ENCODE measurements at places on chromosomes 12 and 14. TPM values are rescaled to one million over a fixed set of nuclear protein-coding genes. Genes with fewer than 3 reads are reported as not detected.

DEPDC4 gene
- 3.9 TPM for total RNA-seq

DNA sequence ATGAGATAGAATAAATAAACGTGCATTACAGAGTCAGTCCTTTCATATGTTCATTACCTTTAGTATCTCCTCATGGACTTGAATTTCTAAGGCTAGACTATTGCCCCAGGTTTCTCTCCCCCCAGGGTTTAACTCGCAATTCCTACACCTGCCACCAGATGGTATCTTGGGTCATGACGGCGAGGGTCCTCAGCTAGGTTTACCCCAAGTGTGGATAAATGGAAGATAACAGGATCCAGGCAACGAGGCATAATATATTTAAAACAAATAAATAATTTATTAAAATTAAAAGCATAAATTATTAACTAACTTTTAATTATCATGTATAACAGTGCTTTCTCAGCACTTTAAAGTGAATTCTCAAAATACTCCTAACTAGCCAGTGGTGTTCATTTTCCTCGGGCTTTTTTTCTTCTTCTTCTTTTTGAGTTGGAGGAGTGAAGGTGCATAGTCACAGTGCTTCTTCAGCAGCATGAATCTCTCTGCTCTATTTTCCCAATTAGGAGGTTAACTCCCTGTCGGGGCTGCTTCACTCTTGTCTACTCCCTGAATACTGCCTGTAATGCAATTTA, 243.5 kb upstream of the CAND1 start:
- peak; percentile 47 for DNase-seq

DNA sequence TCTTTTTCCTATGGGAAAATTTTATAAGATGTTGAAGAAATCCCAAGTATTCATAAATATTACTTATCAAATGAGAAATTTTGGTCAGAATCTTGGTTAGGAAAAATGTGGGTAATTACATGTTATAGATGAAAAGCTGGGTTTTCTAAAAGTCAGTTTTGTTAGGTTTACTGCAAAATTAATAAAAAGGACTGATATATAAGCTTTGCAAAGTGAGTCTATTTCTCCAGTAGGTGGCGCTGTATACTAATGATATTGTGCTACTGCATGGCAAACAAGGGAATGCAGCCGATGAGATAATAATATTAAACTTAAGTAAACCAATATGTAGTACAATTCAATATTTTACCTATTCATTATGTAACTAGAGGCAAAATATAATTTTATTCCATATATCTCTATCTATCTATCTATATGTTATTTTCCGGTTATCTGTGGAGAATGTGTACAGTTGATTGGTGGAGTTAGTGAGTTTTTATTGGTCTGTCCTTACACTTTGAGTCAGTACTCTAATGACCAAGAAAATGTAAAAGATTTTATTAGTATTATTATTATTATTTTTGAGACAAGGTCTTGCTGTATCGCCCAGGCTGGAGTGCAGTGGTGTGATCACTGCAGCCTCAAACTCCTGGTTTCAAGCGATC, 32.9 kb downstream of the MIPOL1 start:
- peak; percentile 54 for DNase-seq

GRCh38 chr14:91719839-91720238, 12.0 kb downstream of the CATSPERB start:
- no peak for DNase-seq

- DNase-seq: peak; percentile 71
These were observed 4.3 kb upstream of the PRICKLE1 start for GRCh38 chr12:42593874-42594273.

NGB gene
- total RNA-seq: not detected

DNA sequence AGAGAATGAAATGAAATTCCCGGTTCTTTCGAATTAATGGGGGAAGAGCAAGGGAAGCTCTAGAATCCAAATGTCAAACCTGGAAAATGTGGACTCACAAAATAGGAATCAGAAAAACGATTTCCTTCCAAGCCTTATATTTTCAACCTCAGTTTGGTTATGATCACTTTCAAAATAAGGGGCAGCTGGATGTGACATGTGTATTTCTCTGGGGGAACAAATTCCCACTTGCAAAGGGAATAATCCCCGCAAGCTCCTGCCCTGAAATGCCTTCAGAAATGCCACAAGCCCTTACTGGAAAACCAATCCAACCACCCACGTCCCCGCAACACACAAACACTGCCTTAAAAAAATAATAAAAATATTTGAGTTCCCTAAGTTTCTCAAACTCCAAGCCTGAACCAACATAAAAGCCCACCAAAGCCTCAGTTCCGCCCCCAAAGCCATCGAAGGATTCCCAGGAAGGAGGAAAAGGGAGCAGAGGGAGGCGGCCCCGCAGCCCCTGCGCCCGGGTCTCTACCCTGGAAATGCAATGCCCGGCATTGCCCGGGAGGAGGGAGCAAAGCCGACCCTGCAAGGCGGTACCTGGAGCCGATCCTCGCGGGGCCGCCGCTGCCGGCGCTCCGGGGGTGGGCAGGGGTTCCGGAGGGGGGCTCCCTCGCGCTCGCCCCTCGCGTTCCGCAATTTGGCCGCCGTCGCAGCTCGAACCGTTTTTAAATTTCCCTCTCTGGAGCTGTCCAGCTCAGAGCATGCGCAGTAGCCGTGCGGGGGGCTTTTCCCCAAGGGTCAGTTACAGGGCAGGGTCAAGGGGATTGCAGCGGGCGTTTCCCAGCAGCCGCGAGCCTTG, at the start of gene FOXN4:
FOXN4 (minus strand) TSS at position 751 of the 847 bp plus-strand sequence. CDS start 963 bp downstream, outside the sequence.
- peak; percentile 43 for DNase-seq

SPTB gene
- total RNA-seq: 1.7 TPM

GRCh38 chr14:68217791-68218340, 398.3 kb downstream of the RAD51B start:
- DNase-seq: no peak

DNA sequence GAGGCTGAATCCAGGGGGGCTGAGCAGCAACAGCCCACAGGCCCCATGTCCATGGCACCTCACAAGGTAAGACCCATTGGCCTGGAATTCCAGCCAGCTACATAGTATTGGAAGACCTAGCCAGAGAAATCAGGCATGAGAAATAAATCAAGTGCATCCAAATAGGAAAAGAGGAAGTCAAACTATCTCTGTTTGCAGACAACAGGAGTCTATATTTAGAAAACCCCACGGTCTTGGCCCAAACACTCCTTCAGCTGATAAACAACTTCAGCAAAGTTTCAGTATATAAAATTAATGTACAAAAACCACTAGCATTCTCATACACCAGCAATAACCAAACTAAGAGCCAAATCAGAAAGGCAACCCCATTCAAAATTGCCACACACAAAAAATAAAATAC, 16.9 kb downstream of the PDE6H start:
- DNase-seq: no peak

DNA sequence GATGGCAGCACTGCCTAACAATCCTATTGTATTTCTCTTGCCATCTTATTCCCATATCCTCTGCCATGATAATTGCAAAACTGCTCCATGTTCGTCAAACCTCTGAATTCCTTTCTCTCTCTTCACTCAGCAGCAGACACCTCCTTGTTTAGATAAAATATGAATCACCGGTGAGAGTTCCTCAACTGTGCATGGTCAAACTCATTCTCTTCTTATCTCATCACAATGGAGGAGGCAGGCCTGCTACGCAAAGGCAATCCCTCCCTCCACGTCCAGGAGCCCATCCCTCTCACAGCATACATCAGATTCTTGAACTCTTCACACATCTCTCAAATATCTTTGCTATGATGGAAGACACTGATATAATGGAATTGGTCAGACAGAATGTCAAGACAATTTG, 90.1 kb upstream of the DAAM1 start:
- peak; percentile 47 for DNase-seq

ASCL1 gene
- total RNA-seq: not detected

STK38L gene
- total RNA-seq: 52.0 TPM

ASB2 gene
- total RNA-seq: not detected

TAS2R42 gene
- total RNA-seq: not detected

- no peak for DNase-seq
These were observed at the start of gene EIF2S3B for GRCh38 chr12:10505620-10506019. TSS of gene EIF2S3B (plus strand) at chr12:10505890. CDS start at chr12:10505903, 13 bp downstream.

DNA sequence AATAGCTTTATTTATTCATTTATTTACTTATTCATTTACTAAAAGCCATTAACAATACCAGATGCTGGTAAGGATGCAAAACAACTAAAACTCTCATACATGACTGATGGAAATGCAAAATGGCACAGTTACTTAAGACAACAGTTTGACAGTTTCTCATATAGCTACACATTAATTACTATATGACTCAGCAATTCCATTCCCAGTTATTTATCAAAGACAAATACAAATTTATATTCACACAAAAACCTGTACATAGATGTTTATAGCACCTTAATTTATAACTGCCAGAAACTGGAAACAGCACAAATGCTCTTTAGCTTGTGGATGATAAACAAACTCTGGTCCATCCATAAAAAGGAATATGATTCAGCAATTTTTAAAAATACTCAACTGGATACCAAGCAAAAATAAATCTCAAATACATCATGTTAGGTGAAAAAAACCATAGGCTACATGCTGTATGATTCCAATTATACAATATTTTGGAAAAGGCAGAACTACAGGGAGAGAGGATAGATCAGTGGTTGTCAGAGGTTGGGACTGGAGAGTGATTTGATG, 37.9 kb upstream of the ST8SIA1 start:
- DNase-seq: no peak

- DNase-seq: no peak
These were observed 32.8 kb downstream of the GALC start for GRCh38 chr14:87960013-87960787.

Measured in Caco-2 (cell line).